Vagina (tissue), 2 donors: ENCODE measurements at places on chromosomes 4 and X.
A peak's percentile ranks its signal among the peaks of the same experiment; 100 is the strongest.

GRCh38 chr4:36235306-36235705 is 9.0 kb downstream of the ARAP2 start:
- H3K27ac ChIP-seq, result no peak overlapping the region
- H3K27me3 ChIP-seq, result no peaks in the 10 kb centered on the region
- DNase-seq, result no peak

GRCh38 chr4:8725845-8726244 is 133.3 kb downstream of the CPZ start:
- H3K36me3 ChIP-seq, result no peaks in the 10 kb centered on the region
- no peaks in the 10 kb centered on the region for H3K27me3 ChIP-seq
- H3K4me3 ChIP-seq, result no peak overlapping the region
- no peak overlapping the region for H3K27ac ChIP-seq

DNA sequence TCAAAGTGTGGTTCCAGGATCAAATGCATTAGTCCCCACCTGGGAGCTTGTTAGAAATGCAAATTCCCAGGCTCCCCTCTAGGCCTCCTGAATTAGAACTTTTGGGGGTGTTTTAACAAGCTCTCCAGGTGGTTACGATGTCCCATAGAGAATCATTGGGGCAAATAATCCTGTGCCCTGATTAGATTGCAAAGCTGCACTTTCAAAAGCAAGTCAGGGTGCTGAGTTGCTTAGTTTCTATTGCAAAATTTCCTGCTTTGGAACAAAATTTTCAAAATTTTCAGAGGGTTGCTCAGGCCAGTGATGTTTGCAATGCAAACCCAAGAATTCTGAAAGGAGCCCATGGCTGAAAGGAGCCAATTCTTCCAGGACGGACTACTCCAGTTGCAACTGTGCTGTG is 71.0 kb downstream of the MGST2 start:
- H3K36me3 ChIP-seq, result no peaks in the 10 kb centered on the region
- DNase-seq, result no peak
- H3K27me3 ChIP-seq, result no peaks in the 10 kb centered on the region
- no peak overlapping the region for H3K4me3 ChIP-seq
- H3K4me1 ChIP-seq, result peaks cover 47% of the 10 kb centered on the region

DNA sequence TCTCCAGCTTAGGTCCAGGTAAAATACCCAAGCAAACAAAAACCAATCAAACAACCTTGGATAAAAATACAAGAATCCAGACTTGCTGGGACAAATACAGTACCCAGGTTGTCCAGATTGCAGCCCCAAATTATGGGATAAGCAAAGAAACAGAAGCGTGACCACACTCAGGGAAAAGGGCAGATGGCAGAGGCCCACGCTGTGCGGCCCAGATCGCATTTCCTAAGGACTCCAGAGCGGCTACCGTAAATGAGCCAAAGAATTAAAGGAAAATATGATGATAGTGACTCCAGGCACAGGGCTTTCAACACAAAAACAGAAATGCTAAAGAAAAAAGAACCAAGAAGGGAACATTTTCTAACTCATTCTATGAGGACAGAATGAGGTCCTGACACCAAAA is 50.3 kb downstream of the FGFRL1 start:
- DNase-seq, result no peak
- H3K4me3 ChIP-seq, result no peak overlapping the region
- no peaks in the 10 kb centered on the region for H3K4me1 ChIP-seq
- H3K27ac ChIP-seq, result no peak overlapping the region
- H3K27me3 ChIP-seq, result no peaks in the 10 kb centered on the region

DNA sequence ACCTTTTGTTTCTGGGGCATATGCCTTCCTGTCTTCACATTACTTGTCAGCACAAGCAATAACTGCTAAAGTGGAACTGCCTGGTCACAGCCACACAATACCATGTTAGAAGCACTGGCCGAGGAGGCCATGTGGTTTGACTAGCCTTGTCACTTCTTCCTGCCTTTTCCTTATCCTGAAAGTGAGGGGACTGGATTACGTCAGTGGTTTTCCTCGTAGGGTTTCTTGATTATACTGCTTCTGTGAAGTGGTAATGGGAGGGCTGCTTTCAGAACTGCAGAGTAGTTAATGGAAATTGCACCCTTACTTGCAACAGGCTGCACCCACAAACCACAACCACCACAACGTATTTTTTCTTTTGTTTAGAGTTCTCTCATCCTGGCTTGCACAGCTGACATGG is 26.6 kb downstream of the ZRSR2 start:
- no peaks in the 10 kb centered on the region for H3K27me3 ChIP-seq
- H3K36me3 ChIP-seq, result peaks cover 54% of the 10 kb centered on the region
- no peaks in the 10 kb centered on the region for H3K4me1 ChIP-seq
- no peak for DNase-seq

DNA sequence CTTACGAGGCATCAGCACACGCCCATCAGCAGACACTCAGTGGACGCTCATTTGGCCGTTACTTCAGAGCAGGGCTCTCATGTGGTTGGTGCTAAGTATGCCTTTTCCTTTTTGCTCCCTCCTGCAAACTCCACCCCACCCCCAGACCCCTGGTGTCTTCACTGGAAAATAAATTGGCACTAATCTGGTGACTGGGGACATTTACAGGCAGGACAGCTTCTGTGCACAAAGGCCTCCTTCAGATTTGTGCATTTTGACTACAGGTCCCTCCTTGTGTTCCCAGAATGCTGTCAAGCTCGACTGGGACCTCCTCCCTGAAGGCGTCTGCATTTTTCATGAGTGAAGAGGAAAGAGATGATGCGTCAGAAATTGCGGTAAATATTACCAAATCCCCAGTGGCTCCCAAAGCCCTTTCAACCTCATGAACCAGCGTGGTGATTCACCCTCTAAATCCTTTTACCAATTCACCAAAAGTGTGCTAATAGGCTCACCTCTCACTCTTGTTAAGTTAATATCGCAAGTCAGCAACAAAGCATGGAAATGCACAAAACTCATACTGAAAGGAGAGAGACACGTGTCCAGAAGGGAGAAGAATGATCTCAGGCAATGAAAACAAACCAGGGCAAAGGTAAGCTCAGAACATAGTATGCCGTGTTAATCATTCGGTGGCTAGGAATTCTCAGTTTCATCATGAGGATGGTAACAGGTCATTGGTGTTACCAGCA is 119.0 kb downstream of the NKX6-1 start:
- no peaks in the 10 kb centered on the region for H3K36me3 ChIP-seq
- H3K4me1 ChIP-seq, result no peaks in the 10 kb centered on the region
- no peak overlapping the region for H3K27ac ChIP-seq
- H3K4me3 ChIP-seq, result no peak overlapping the region

DNA sequence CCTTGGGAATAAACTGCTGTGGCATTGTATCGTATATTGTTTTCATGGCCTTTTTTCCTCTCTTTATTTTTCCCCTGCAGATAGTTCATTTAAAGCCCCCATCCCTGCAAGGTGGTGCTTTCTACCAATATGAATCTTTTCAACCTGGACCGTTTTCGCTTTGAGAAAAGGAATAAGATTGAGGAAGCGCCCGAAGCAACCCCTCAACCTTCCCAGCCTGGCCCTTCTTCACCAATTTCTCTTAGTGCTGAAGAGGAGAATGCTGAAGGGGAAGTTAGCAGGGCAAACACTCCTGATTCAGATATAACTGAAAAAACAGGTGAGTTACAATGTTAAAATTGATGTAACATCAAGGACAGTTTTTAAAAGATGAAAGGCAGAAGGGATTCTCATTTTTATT is 601 bp downstream of the SMARCAD1 start:
- DNase-seq, result no peak
- H3K27ac ChIP-seq, result peak overlapping the region; percentile 80
- H3K4me1 ChIP-seq, result peaks cover 17% of the 10 kb centered on the region

- H3K36me3 ChIP-seq, result no peaks in the 10 kb centered on the region
- no peak for DNase-seq
- no peak overlapping the region for H3K4me3 ChIP-seq
Observed at GRCh38 chrX:132181364-132181763, 37.9 kb downstream of the RAP2C start.

DNA sequence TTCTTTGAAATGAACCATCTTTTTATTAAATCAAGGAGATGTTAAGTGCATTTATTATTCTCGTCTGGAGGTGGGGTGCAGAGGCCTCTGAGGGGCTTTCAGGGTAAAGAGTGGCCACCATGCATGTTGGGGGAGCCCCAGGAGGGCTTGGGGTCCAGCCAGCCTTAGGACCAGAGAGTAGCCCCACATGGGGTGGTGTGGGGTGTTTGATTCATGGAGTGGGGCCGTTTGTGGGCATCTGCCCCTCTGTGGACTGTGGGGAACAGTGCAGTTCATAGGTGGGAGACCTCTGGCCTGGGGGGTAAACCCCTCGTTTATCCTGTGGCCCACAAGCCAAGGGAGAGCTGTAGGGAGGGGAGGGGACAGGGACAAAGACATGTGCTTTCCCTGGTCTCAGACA is 26.9 kb downstream of the HTRA3 start:
- no peak for DNase-seq
- no peaks in the 10 kb centered on the region for H3K4me1 ChIP-seq
- no peaks in the 10 kb centered on the region for H3K36me3 ChIP-seq
- no peaks in the 10 kb centered on the region for H3K27me3 ChIP-seq
- H3K4me3 ChIP-seq, result no peak overlapping the region
- H3K27ac ChIP-seq, result no peak overlapping the region
